ENCODE measurements at places on chromosomes 6 and 20. TPM values are rescaled to one million over a fixed set of nuclear protein-coding genes. Genes with fewer than 3 reads are reported as not detected.

MBOAT1 gene
- polyA plus RNA-seq: 1.7 TPM

DDO gene
- not detected for polyA plus RNA-seq

GRCh38 chr20:64038565-64039292, 2.7 kb downstream of the C20orf204 start:
- H3K27ac ChIP-seq: no peak overlapping the region
- peak overlapping the region; percentile 63 for H3K4me3 ChIP-seq
- H3K36me3 ChIP-seq: no peaks in the 10 kb centered on the region
- H3K4me1 ChIP-seq: no peaks in the 10 kb centered on the region
- DNase-seq: peak; percentile 76

TNNC2 gene
- 0.83 TPM for polyA plus RNA-seq

All from GM23248 (cell line).